ENCODE measurements at places on chromosomes 2 and 18.
A peak's percentile ranks its signal among the peaks of the same experiment; 100 is the strongest.

GRCh38 chr2:72425996-72426395 lies 278.3 kb upstream of the CYP26B1 start:
- no peak for DNase-seq

- DNase-seq = peak; percentile 49
Observed at GRCh38 chr2:176500901-176501300, 231.7 kb downstream of the MTX2 start.

DNA sequence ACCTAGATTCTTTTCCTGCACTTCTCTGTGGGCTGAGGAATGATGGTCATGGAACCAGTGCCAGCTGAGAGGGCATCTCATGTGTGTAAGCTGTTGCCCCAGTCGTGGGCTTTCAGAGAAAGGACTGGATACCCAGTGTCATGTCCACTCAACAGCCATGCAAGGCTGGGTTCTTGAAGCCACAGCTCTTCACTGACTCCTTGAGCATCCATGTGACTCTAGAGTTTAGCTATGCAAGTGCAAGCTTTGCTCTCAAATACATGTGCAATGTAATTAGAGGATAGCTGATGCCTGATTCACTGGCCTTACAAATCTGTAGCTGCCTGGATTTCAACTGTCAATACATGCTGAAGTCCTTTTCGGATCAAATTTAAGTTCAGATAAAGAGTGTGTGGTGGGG lies 46.8 kb upstream of the EML6 start:
- peak; percentile 62 for DNase-seq

GRCh38 chr2:50781646-50782045 lies 250.3 kb downstream of the NRXN1 start:
- DNase-seq = no peak

GRCh38 chr2:85720533-85720932 lies 26.4 kb downstream of the GNLY start:
- DNase-seq = no peak

DNA sequence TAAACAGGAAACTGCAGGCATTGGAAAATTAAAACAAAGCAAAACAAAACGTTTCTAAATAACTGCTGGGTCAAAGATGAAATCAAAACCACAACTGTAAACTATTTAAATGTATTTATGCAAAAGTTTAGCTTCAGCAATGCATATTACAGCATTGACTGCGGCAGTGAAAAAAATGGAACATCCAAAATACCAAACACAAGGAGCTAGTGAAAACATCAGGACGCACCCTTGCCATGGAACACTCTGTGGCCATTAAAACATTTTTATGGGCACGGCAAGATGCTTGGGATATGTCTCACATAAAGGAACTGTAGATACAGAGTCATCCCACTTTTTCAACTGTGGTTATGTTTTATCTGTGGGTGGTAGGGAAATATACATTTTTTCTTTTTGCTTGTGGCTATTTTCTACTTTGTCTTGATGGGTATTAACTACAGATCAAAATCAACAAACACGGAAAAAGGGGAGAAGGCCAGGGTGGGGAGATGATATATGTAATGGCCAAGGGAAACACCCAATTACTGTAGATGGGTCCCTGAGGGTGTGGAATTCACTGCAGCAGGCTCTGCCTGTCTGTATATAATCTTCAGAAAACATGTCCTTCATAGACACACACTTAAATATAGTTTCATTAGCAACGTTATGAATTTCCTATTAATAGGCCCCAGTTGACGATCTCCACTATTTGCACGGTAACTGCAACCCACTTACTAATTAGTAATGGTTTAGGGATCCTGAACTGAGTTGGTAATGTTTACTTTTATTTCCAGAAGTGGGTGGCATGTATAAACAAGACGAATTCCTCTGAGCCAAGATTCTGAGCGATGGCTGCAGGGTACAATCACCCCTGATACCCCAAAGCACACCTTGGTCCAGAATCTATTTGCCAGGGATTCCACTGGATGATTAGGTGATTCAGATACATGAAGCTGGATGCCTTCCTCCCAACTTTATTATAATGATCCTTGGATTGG lies 110.5 kb downstream of the ACKR3 start:
- DNase-seq = peak; percentile 90

- DNase-seq = no peak
Observed at GRCh38 chr2:150710916-150711315, 223.4 kb upstream of the RND3 start.
